ENCODE measurements at places on chromosomes 16 and 17.
A peak's percentile ranks its signal among the peaks of the same experiment; 100 is the strongest.

GRCh38 chr17:51479303-51479702 lies 219.0 kb downstream of the UTP18 start:
- no peak for DNase-seq

- no peak for DNase-seq
Measured at GRCh38 chr16:81181013-81181720, 57.3 kb upstream of the BCO1 start.

DNA sequence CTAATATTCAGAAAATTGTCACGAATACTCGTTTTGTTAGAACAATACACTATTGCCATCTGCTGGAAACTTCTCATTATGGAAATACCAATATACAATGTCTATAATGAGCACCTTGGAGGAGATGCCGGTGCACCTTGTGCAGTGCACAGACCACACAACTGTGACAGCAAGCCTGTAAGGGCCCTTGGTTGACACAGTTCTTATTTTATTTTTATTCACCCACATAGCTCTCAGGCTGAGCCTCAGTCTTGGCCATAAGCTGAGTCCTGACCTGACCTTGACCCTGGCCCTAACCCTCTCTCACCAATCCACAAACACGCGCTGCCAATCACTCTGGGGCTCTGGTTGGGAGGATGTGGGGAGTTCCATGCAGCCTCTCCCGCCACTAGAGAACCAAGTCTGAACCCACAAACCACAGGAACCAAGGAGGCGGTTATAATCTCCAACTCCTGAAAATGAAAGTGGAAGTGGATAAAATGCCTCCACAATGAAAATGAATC lies 7.6 kb downstream of the AIPL1 start:
- DNase-seq: peak; percentile 76

GRCh38 chr16:72989579-72990551 lies 58.1 kb downstream of the ZFHX3 start:
- DNase-seq: no peak

DNA sequence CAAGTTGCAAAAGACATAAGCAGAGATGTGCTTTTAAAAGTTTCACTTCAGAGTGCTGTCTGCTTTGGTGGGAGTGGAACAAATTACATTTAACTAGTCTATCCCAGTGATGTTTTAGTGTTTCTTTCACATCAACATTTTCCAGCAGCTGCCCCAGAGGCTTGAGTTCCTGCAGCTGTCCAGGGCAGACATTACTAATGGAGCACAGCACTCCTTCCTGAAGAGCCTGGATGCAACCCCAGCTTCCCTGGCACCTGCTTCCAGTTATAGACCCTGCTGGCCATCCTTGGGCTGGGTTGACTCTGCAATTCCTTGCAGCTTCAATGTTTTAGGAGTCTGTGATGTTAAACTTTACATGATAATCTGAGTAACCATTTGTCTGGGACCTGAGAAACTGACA lies 61.4 kb upstream of the PIRT start:
- DNase-seq: no peak

GRCh38 chr17:28267720-28268609 lies 51.0 kb upstream of the TMEM97 start:
- DNase-seq: no peak

DNA sequence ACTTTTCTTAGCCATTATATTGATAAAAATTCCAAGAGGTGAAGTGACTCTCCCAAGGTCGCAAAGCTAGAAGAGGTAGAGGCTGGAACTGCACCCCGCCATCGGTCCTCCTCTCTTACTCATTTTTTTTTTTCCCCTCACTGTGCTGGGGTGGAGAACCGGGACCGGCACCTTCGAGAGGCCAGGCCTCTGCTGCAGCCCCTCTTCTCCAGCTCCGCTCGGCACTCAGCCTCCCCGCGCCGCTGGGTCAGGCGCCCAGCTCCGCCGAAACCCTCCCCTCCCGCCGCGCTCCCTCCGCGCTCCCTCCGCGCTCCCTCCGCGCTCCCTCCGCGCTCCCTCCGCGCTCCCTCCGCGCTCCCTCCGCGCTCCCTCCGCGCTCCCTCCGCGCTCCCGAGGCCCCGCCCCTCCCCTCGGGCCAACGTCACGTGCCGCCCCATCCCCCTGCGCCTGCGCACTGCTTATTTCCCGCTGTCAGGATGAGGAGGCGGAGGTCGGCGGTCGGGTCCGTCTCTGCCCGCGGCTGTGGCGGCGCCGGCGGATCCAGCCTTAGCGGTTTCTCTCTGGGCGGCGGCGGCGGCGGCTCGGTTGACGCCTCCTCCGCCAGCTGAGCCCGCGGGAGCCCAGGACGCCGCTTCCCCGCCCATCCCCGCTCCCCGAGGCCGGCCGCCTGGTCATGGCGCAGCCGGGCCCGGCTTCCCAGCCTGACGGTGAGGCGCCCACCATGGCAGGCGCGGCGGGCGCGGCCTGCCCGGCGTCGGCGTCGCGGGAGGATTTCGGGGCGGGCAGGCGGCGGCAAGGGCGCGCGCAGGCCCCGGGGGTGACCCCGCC lies at the start of gene RABEP1:
TSS of gene RABEP1 (plus strand) at position 471 of the 828 bp plus-strand sequence. CDS start at position 674, 203 bp downstream.
- peak; percentile 92 for DNase-seq

GRCh38 chr17:57375040-57375769 lies 118.9 kb downstream of the MSI2 start:
- no peak for DNase-seq

DNA sequence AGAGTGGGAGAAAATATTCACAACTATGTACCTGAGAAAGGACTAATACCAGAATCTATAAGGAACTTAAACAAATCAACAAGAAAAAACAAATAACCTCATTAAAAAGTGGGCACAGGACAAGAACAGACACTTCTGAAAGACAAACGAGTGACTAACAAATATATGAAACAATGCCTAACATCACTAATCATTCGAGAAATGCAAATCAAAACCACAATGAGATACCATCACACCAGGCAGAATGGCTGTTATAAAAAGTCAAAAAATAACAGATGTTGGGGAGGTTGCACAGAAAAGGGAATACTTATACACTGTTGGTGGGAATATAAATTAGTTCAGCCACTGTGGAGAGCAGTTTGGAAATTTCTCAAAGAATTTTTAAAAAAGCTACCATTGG lies 83.5 kb upstream of the WSCD1 start:
- no peak for DNase-seq

- DNase-seq: no peak
Measured at GRCh38 chr17:70166615-70167014, 2.7 kb upstream of the KCNJ2 start.

DNA sequence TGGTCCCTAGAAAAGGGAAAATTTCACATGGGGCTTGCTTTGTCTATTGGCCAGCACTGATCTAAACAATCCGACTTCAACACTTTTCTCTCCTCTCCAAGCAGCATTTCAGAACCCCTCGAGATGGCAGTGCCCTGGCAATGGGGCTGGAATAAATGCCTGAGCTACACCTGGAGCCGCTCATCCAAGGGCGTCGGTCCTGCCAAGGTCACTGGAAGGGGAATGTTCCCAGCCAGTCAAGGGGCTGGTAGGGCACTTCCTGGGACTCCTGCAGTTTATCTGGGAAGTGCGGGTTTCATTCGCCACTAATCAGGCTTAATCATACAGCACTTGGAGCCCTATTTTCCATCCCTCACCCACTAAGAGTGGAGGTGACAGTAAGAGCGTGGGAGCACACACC lies 17.1 kb downstream of the MEAK7 start:
- no peak for DNase-seq

DNA sequence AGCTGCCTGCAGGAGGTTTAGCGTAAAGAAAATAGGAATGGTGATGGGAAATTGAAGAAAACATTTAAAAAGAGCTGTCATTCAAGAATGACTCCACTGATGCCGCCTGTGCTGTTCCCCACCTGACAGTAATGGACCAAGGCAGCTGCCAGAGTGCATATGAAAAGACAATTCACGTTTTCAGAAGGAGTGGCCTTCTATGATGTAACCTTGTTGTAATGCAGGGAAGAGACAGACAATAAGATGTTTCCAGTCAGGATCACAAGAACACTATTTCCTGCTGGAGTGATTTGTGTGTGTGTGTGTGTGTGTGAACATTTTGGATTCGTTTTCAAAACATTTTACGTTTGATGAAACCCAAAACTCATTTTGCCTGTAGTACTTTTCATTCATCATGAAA lies 203.7 kb downstream of the LGALS9B start:
- no peak for DNase-seq

- no peak for DNase-seq
Measured at GRCh38 chr17:62760945-62761267, 47.2 kb downstream of the MARCHF10 start.

GRCh38 chr16:85556456-85557082 lies 56.6 kb upstream of the GSE1 start:
- DNase-seq: peak; percentile 62
